WTC11 (cell line): ENCODE measurements at places on chromosomes 6 and 20. TPM values are rescaled to one million over a fixed set of nuclear protein-coding genes. Genes with fewer than 3 reads are reported as not detected.

DNA sequence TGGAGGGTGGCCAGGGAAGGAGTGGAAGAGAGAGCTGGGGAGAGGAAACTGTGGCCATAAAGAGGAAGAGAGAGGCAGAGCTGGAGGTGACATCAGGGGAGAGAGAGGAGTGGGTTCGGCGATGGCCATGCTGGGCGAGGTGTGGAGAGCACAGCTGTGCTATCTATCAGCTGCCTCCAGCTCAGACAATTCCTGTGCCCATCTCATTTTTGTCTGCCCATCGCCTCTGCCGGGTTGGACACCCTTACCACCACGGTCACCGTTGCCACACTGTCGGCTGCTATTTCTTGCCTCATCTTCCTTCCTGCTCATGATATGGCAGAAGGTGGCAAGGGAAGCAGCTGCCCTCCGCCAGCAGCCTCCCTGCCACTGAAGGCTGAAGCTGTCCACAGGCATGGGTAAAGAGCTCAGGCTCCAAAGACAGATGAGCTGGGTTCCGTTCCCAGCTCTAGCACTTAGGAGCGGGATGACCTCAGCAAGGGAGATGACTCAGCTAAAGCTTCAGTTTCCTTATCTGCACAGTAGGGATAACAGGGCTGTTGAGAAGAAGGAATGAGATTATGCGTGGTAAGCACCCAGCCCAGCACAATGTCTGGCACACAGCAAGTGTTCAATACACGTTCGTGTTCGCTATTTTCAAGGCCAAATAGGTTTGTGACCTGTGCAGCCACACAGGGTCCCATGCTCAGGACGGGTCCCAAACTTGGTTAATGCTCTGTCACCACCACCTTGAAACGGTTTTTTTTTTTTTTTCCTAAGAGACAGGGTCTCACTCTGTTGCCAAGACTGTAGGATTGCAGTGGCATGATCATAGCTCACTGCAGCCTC is 21.9 kb upstream of the TAF8 start:
- H3K4me3 ChIP-seq: no peak overlapping the region
- H3K27me3 ChIP-seq: peaks cover 5% of the 10 kb centered on the region; the same call in 1 of the 2 replicates
- H3K36me3 ChIP-seq: no peaks in the 10 kb centered on the region
- DNase-seq: no peak

SYCP2L gene
- total RNA-seq: 5.4 to 6.7 TPM (median 6.3 TPM) in 3 replicates

DNA sequence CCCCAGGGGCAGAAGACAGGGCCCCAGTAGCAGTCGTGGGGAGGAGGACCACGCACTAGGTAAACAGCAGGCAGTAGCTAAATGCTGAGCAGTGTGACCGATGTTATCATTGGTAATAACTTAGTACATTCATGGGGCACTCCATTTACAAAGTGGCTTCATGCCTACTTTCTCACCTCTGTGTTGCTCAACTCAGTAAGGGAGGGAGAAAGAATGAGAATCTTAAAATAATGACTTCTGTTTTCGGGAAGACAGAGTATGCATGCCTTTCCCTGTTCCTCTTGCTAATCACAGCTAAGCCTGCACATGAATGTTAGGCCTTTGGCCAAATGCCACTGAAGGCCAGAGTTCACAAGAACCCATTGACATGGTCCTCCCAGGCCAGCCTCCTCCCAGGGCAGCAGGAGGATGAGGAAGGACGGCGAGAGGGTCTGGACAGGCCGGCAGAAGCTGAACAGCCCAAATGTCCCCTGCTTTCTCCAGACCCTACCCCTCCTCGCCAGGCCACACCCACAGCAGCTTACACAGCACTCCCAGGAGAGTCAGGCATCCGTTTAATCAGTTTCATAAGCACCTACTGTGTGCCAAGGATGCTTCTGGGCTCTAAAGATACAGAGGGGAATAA is 183.4 kb downstream of the ANKRD60 start:
- no peak overlapping the region for H3K4me3 ChIP-seq
- peaks cover 27% of the 10 kb centered on the region for H3K4me1 ChIP-seq
- H3K27ac ChIP-seq: no peak overlapping the region
- no peak for DNase-seq
- H3K27me3 ChIP-seq: no peaks in the 10 kb centered on the region; the same call in 1 of the 2 replicates
- no peaks in the 10 kb centered on the region for H3K36me3 ChIP-seq

- no peak overlapping the region for H3K27ac ChIP-seq
- H3K4me3 ChIP-seq: no peak overlapping the region
- H3K36me3 ChIP-seq: no peaks in the 10 kb centered on the region
- DNase-seq: no peak
- H3K4me1 ChIP-seq: peaks cover 35% of the 10 kb centered on the region
Observed at GRCh38 chr6:49257549-49257948, 205.5 kb downstream of the MMUT start.

ZKSCAN8 gene
- 21.7 to 22.9 TPM (median 22.7 TPM) in 3 replicates for total RNA-seq

GRCh38 chr6:45590226-45590625 is 212.5 kb upstream of the SUPT3H start:
- H3K4me3 ChIP-seq: no peak overlapping the region
- no peak for DNase-seq
- H3K36me3 ChIP-seq: no peaks in the 10 kb centered on the region
- no peaks in the 10 kb centered on the region for H3K27me3 ChIP-seq
- H3K27ac ChIP-seq: no peak overlapping the region
- peaks cover 18% of the 10 kb centered on the region for H3K4me1 ChIP-seq

- H3K4me1 ChIP-seq: peaks cover 11% of the 10 kb centered on the region
- H3K36me3 ChIP-seq: peaks cover 2% of the 10 kb centered on the region; the same call in 1 of the 2 replicates
- H3K27ac ChIP-seq: no peak overlapping the region
- peak; percentile 44 for DNase-seq
- peaks cover 18% of the 10 kb centered on the region for H3K27me3 ChIP-seq
Observed at GRCh38 chr6:106360989-106361430, 493 bp downstream of the CRYBG1 start.

- no peaks in the 10 kb centered on the region for H3K36me3 ChIP-seq
- H3K4me1 ChIP-seq: no peaks in the 10 kb centered on the region
- no peaks in the 10 kb centered on the region for H3K27me3 ChIP-seq
- DNase-seq: no peak
- H3K4me3 ChIP-seq: no peak overlapping the region
- no peak overlapping the region for H3K27ac ChIP-seq
Observed at GRCh38 chr20:47033665-47034064, 139.0 kb downstream of the EYA2 start.

TMC2 gene
- total RNA-seq: not detected in 3 replicates

PROKR2 gene
- total RNA-seq: 1.5 to 2.6 TPM (median 2.0 TPM) in 3 replicates

TTBK1 gene
- total RNA-seq: 0.66 to 0.78 TPM (median 0.68 TPM) in 3 replicates

- H3K36me3 ChIP-seq: no peaks in the 10 kb centered on the region
- no peaks in the 10 kb centered on the region for H3K27me3 ChIP-seq
- peaks cover 5% of the 10 kb centered on the region for H3K4me1 ChIP-seq
- no peak overlapping the region for H3K4me3 ChIP-seq
Observed at GRCh38 chr20:19882446-19882845, 124.4 kb downstream of the RIN2 start.

DNA sequence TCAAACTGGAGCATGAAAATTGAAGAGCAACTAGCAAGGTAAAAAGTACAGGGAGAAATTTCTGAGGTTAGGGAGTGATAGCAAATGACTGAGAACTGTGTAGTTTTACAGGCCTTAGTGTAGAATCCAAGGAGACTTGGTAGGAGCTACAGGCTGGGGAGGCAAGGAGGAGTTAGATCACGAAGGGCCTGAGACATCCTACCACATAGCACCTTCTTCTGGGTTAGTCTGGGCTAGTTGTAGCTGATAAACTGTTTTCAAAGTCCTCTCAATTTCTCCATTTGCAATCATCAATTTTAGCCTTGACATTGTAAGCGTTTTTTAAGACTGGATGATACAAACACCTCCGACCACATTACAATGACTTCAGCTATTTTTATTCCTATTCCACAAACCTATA is 209.7 kb downstream of the TMEM200A start:
- no peak overlapping the region for H3K27ac ChIP-seq
- no peaks in the 10 kb centered on the region for H3K36me3 ChIP-seq
- no peaks in the 10 kb centered on the region for H3K27me3 ChIP-seq
- H3K4me3 ChIP-seq: no peak overlapping the region
- DNase-seq: no peak
- H3K4me1 ChIP-seq: no peaks in the 10 kb centered on the region

DNA sequence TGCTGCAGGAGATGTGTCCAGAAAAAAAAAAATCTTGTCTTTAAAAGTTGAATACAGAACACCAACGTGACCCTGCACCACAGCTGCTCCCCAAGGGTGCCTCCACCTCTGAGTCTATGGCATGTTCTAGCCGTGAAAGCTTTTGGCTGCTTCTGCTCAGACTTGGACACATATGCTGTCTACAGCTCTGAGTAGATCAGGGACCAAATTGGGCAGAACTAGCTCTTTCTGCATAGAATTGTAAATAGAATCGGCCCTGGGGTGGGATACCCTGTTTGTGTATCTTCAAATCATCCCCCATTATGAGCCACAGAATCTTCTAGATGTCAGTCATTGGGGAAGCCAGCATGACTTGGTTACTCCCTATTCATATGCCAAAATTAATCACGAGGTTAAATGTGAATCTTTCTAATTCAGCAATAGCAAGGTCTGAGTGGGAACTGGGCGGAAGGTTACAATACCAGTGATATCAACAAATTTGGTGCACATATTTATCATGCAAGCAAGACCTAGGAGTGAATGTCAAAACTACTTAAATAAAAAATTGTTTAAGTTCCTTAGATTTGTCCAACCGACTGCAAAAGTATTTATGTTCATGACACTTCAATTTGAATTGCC is 302.8 kb downstream of the KIF16B start:
- H3K4me1 ChIP-seq: peaks cover 21% of the 10 kb centered on the region
- peaks cover 23% of the 10 kb centered on the region for H3K36me3 ChIP-seq
- H3K4me3 ChIP-seq: no peak overlapping the region
- no peak overlapping the region; the same call in 1 of the 2 replicates for H3K27ac ChIP-seq
- no peak for DNase-seq

- H3K27me3 ChIP-seq: peaks cover 45% of the 10 kb centered on the region
- H3K4me3 ChIP-seq: peak overlapping the region; percentile 79
- peaks cover 10% of the 10 kb centered on the region for H3K4me1 ChIP-seq
- peak; percentile 93 for DNase-seq
Observed at GRCh38 chr6:31462964-31463870, 34.7 kb upstream of the MICB start.

PAK5 gene
- 0.31 to 0.53 TPM (median 0.48 TPM) in 3 replicates for total RNA-seq

COL21A1 gene
- total RNA-seq: 4.4 to 5.5 TPM (median 4.4 TPM) in 3 replicates

DNA sequence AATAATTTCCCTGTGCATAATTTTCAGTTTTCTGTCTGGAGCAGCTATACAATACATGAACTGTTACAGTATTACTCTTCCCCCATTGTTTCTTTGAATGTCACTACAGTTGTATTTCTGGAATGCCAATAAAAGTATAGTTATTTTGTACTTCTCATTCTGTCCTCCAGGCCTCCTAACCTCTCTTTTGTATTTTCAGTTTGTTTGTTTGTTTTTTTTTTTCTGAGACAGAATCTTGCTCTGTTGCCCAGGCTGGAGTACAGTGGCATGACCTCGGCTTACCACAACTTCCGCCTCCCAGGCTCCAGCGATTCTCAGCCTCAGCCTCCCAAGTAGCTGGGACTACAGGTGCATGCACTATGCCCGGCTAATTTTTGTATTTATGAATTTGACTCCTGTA is 16.8 kb upstream of the ARID1B start:
- no peak overlapping the region for H3K4me3 ChIP-seq
- H3K4me1 ChIP-seq: no peaks in the 10 kb centered on the region
- DNase-seq: no peak
- H3K36me3 ChIP-seq: no peaks in the 10 kb centered on the region

GRCh38 chr20:62143957-62144825 is 622 bp downstream of the SS18L1 start:
- H3K27ac ChIP-seq: no peak overlapping the region; the same call in 1 of the 2 replicates
- peak; percentile 58 for DNase-seq
- peaks cover 25% of the 10 kb centered on the region for H3K36me3 ChIP-seq
- no peaks in the 10 kb centered on the region for H3K27me3 ChIP-seq

DNA sequence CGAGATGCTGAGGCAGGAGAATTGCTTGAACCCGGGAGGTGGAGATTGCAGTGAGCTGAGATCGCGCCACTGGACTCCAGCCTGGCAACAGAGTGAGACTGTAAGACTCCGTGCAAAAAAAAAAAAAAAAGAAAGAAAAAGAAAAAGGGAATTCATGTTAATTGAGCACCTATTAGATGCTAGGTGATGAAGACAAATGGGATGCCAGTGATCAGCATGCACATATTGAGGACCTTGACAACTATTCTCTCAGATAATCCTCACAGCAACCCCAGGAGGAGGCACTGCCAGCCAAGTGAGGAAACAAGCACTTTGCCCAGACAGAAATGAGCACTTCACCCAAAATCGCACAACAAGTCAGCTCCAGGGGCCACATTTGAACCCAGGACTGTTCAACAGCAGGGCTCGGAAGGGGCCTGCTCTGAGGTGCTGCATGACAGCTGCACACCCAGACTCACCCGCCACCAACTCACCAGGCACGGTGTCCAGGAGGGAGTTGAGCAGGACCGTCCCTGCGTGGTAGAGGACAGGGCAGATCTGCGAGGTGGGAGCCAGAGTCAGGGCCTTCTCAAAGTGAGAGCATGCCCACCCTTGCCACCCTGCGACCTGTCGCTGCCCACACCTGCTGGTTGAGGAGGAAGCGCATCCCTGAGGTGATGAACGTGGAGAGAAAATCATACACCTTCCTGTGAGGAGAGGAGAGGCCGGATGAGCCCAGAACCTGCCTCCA is 4.6 kb downstream of the PLTP start:
- H3K27ac ChIP-seq: no peak overlapping the region
- no peak for DNase-seq
- no peak overlapping the region for H3K4me3 ChIP-seq
- peaks cover 60% of the 10 kb centered on the region for H3K36me3 ChIP-seq
- H3K4me1 ChIP-seq: peaks cover 13% of the 10 kb centered on the region
- no peaks in the 10 kb centered on the region for H3K27me3 ChIP-seq

LYRM4 gene
- total RNA-seq: 47.3 to 49.7 TPM (median 48.3 TPM) in 3 replicates

- peaks cover 11% of the 10 kb centered on the region for H3K4me1 ChIP-seq
- H3K36me3 ChIP-seq: no peaks in the 10 kb centered on the region
- no peak overlapping the region; the same call in 1 of the 2 replicates for H3K27ac ChIP-seq
- no peak for DNase-seq
- H3K27me3 ChIP-seq: no peaks in the 10 kb centered on the region
Observed at GRCh38 chr6:12577124-12577850, 139.3 kb upstream of the PHACTR1 start.

FOXQ1 gene
- 0.25 to 0.35 TPM (median 0.30 TPM) in 3 replicates for total RNA-seq

SIRPD gene
- total RNA-seq: not detected in 3 replicates

GRCh38 chr20:6469695-6470094 is 297.8 kb upstream of the BMP2 start:
- no peak for DNase-seq
- no peaks in the 10 kb centered on the region for H3K27me3 ChIP-seq
- no peak overlapping the region for H3K4me3 ChIP-seq
- no peak overlapping the region for H3K27ac ChIP-seq
- no peaks in the 10 kb centered on the region for H3K4me1 ChIP-seq

MRPS18B gene
- 56.4 to 67.8 TPM (median 57.6 TPM) in 3 replicates for total RNA-seq

- DNase-seq: no peak
- peaks cover 7% of the 10 kb centered on the region for H3K4me1 ChIP-seq
- H3K36me3 ChIP-seq: no peaks in the 10 kb centered on the region
- H3K27me3 ChIP-seq: no peaks in the 10 kb centered on the region
- no peak overlapping the region for H3K27ac ChIP-seq
Observed at GRCh38 chr6:53718597-53719460, 53.3 kb upstream of the KLHL31 start.

- no peak overlapping the region for H3K4me3 ChIP-seq
- H3K27me3 ChIP-seq: peaks cover 16% of the 10 kb centered on the region
- peaks cover 3% of the 10 kb centered on the region; the same call in 1 of the 2 replicates for H3K4me1 ChIP-seq
Observed at GRCh38 chr6:37688078-37688850, 9.4 kb downstream of the MDGA1 start.

PRKN gene
- total RNA-seq: 0.59 to 1.0 TPM (median 1.0 TPM) in 3 replicates

SLC22A7 gene
- not detected in 3 replicates for total RNA-seq

- H3K4me1 ChIP-seq: peaks cover 11% of the 10 kb centered on the region
- DNase-seq: no peak
- H3K27me3 ChIP-seq: peaks cover 5% of the 10 kb centered on the region
- H3K36me3 ChIP-seq: no peaks in the 10 kb centered on the region
Observed at GRCh38 chr6:43297644-43298564, at the start of gene SLC22A7. SLC22A7 (plus strand) TSS chr6:43298260; CDS start chr6:43298359, 99 bp downstream.
